HepG2 (cell line): ENCODE measurements at places on chromosomes 6 and 20.
A peak's percentile ranks its signal among the peaks of the same experiment; 100 is the strongest.

DNA sequence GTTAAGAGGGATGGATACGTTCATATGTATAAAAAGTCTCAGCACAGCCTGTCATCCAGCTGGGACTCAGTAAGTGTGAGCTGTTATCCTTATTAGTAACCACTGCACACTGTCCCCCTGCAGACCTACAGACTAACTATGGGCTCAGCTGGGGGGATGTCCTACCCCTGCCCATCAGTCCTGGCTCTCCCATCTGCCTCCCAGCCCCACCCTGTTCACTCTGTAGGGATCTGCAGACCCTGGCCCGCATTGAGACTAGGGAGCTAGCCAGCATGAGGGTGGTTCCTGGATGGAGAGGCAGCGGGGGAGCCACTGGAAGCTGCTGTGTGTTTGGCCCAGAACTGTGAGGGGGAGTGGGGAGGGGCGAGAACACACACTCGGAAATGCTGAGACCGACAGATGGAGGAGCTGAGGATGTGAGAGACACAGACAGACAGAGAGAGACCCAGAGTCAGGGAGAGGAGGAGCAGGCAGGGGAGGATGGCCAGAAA is 17.1 kb downstream of the XKR7 start:
- no peak for DNase-seq

DNA sequence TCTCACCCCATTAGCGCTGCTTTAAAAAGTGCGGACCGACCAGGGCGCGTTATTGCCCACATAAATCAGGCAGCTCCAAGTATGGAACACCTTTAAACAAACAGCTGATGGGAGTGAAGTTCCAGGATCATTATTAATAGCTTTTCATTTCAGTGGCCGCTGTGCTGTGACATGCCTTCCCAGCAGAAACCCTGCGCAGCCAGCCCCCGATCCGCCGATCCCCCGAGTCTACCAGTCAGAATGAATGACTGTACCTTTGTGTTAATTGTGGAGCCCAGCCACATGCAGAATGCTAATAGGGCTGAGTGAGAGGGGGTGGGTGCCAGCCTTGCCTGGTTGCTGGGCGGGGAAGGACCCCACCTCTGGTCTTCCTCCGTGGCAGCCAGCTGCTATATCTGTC is 21.9 kb downstream of the CDH22 start:
- DNase-seq: no peak

DNA sequence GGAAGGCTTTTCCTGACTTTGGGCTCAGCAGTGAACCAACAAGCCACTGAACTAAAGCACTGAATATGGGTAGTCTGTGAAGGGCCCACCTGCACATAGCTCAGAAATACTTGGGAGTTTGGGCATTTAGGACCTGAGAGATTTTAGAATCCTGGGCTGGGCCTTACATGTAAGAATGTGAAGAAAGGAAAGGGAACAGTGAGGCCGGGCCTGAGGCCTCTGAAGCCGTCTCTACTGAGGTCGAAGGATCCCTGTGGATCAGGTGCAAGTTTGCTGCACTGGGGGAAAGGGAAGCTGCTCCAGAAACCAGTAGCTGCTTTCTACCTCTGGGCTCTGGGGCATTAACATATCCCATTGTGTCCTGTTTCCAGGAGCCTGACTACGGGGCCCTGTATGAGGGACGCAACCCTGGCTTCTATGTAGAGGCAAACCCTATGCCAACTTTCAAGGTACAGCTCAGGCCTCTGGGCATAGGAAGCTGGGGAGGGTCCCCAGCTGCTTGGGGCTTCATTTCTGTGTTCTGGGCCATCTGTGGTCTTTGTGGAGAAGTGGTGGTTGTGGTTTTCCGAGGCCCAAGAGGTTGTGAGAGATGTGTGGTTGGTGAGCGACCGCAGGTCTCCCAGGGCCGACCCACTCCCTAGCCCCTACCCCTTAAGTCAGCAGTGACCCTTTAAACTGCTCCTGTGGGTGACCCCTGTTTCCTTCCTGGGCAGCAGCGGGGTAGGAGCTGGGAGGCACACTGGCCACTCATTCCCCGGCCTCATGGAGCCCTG is 30.3 kb downstream of the PLCG1 start:
- DNase-seq: no peak

- DNase-seq: peak; percentile 91
Observed at GRCh38 chr20:10555865-10556308, 117.9 kb downstream of the JAG1 start.

- no peak for DNase-seq
Observed at GRCh38 chr20:49758781-49759180, 45.1 kb upstream of the B4GALT5 start.

- DNase-seq: no peak
Observed at GRCh38 chr6:142927271-142927580, 17.8 kb downstream of the HIVEP2 start.

DNA sequence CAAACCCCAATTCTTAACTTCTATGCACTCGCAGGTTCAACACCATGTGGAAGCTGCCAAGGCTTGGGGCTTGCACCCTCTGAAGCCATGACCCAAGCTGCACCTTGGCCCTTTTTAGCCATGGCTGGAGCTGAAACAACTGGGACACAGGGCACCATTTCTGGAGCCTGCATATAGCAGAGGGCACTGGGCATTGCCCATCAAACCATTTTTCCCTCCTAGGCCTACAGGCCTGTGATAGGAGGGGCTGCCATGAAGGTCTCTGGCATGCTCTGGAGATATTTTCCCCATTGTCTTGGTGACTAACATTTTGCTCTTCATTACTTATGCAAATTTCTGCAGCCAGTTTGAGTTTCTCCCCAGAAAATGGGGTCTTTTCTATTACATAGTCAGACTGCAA is 484.7 kb downstream of the EPHA7 start:
- no peak for DNase-seq

DNA sequence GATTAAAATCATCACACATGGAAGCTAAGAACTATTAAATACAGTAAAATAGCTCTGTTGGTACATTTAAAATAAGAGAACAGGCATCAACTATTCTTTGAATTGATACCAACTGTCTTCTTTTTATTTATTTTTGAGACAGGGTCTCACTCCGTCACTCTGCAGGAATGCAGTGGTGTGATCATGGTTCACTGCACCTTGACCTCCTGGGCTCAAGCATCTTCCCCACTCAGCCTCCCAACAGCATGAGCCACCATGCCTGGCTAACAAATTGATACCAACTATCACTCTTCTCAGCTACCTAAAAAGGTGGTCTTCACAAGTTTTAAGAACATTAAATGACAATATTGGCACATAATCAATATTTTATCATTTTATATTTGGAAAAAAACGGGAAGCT is 7.8 kb upstream of the PNISR start:
- DNase-seq: peak; percentile 45

- DNase-seq: no peak
Observed at GRCh38 chr6:22149096-22149495, 147.7 kb downstream of the PRL start.

DNA sequence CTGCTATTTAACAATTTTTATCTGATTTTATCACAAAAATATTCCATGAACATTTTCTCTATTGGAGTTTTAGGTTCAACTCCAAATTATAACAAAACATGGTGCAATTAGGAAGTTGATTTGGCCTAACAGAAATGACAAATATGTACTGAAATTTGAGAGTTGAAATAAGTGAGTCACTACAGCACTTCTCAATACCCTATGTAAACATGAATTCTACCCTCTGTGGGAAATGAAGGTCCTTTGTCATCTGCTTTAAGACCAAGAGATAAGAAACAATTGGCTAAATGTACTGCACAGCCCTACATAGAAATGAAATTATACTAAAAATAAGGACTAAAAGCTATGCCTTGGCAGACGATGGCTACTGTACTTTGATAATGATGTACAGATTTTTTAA is 86.2 kb upstream of the BEND6 start:
- DNase-seq: peak; percentile 68

DNA sequence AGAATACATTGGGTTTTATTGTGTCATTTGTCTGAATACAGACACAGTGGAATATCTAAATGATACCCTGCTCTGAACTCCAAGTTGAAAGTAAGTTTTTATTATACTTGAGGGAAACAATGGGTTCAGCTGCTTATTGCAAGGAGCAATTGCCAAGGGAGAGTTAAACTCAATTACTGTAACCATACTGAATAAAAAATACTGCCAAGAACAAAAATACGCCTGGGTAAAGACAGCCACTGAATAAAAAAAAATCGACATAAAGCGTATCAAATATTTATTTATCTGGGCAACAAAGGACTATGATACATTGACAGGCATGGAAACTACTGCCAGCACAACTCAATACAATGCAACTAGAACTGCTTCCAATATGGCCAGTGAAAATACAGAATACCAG is 18.1 kb downstream of the TFAP2A start:
- no peak for DNase-seq

DNA sequence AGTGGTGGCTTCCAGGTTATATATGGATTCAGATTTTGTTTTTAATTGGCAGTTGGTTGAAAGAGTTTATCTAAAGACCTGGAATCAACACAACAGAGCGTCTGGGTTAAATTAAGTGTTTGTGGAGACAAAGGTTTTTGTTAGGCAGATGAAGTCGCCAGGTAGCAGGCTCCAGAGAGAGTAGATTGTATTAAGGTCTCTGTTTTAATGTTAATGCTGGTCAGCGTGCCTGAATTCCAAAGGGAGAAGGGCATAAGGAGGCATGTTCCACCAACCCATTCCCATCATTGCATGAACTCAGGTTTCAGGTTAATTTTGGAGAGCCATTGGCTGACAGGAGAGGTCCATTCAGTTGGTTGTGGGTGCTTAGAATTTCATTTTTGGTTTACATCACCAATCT is 744.1 kb upstream of the GJE1 start:
- no peak for DNase-seq

- DNase-seq: no peak
Observed at GRCh38 chr20:56428881-56429280, 16.8 kb downstream of the CASS4 start.

GRCh38 chr6:89122625-89123024 is 4.8 kb upstream of the SRSF12 start:
- peak; percentile 53 for DNase-seq

DNA sequence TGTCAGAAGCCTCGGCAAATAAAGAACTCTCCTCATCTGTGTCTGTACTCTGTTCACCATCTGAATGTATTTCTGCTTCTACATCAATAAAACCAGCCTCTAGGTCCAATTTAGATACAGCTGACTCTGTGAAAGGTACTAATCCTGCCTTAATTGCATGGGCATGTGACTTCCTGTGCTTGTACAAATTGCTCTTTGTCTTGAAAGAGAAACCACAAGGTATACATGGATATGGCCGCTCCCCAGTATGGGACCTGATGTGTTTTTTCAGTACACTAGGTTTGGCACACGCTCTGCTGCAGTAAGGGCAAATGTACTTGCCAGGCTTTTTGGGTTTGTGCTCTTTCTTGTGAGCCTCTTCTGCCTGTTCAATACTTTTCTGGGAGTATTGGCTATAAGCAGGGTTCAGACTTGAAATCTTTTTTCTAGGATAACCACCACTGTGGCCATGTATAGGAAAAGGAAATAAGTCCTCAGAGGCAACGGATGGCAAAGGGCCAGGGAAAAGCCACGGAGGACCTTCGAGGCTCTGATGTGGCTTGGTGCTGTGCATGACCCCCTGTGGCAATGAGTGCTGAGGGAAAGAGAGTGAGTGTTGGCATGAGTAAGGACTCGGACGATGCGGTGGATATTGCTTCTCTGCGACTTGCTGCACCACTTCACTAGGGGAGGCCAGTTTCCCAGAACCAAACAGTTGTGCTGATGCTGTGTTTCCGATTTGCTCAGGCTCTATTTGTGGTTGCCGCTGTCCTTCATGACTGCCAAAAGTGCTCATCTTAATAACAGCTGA is 170.9 kb downstream of the HIVEP2 start:
- no peak for DNase-seq

GRCh38 chr20:6044115-6044514 is 9.7 kb downstream of the LRRN4 start:
- peak; percentile 23 for DNase-seq

DNA sequence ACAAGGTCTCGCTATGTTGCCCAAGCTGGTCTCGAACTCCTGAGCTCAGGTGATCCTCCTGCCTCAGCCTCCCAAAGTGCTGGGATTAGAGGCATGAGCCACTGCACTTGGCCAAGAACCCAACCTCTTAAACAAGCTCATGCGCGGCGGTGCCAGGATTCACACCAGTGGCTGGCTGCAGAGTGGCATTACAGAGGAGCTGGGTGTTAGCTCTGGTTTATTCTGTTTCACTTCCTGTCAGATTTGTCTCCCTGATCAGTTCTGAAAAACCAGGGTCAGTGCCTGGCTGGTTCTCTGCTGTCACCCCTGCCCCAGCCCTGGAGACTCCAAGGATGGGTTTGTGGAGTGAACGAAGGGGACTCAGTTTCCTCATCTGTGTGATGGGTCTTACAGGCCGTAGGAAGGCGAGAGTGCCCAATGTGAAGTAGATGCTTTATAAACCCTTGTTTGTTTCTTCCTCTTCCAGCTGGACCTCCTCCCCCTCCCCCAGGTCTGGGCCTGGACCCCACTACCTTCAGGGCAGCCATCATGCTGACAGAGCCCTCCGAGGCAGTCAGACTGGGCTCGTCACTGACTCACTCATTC is 63.4 kb downstream of the UBE2V1 start:
- DNase-seq: no peak

- peak; percentile 88 for DNase-seq
Observed at GRCh38 chr20:62134735-62135231, 8.4 kb downstream of the PSMA7 start.

DNA sequence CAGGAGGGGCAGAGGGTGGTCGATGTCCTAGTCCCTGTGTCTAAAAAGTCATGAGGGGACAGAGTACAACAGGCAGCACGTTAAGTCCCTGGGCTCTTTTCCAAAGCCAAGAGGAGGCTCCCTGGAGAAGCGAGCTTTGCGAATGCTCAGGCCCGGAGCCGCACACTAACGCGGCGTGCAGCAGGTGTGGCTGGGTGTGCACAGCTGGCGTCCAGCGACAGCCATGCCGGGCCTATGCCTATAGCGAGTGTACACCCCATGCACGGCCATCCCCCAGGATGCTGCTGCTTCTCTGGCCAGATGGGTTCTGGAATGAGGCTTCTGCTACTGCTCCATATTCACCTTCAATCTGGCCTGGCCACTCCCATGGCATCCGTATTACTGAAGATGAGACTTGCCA is 131.3 kb downstream of the PRND start:
- DNase-seq: no peak

GRCh38 chr20:60292001-60292520 is 333.8 kb downstream of the CDH26 start:
- DNase-seq: no peak

GRCh38 chr6:73491377-73491776 is 29.5 kb downstream of the EEF1A1 start:
- no peak for DNase-seq
